NCI-H1694 treated with DMSO at 0.1 percent for 48 hours (cell line): ENCODE measurements at places on chromosomes 4 and X.

GRCh38 chr4:85005865-85006377 is 39.4 kb upstream of the WDFY3 start:
- DNase-seq, result no peak

- DNase-seq, result no peak
Observed at GRCh38 chr4:15501941-15502340, 32.3 kb downstream of the CC2D2A start.

- no peak for DNase-seq
Observed at GRCh38 chr4:38210396-38211114, 250.4 kb downstream of the PTTG2 start.

GRCh38 chrX:118221270-118221669 is 104.7 kb upstream of the KLHL13 start:
- DNase-seq, result no peak

DNA sequence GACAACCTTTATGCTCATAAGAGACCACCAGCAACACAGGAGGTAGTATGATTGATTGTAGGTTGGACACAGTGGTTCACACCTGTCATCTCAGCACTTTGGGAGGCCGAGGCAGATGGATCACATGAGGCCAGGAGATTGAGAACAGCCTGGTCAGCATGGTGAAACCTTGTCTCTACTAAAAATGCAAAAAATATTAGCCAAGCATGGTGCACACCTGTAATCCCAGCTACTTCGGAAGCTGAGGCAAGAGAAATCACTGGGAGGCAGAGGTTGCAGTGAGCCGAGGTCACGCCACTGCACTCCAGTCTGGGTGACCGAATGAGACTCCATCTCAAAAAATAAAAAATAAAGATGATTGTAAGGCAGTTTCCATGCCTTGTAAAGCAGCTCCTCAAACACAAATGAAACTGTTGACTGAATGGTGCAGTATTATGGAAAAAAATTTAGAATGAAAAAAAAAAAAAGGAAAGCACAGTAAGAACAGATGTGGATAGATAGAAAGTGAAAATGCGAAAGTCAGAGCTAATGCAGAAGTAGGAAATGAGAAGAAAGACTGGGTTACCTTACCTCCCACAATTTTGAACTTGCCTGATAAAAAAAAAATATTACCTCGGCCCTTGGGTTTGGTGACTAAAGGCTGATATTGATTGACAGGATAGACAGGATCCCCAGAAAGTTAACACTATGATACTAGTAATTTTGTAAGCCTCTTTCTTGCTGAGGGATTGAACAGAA is 249.2 kb upstream of the TRAM1L1 start:
- no peak for DNase-seq

- no peak for DNase-seq
Observed at GRCh38 chr4:53514509-53514908, 76.8 kb downstream of the LNX1 start.

DNA sequence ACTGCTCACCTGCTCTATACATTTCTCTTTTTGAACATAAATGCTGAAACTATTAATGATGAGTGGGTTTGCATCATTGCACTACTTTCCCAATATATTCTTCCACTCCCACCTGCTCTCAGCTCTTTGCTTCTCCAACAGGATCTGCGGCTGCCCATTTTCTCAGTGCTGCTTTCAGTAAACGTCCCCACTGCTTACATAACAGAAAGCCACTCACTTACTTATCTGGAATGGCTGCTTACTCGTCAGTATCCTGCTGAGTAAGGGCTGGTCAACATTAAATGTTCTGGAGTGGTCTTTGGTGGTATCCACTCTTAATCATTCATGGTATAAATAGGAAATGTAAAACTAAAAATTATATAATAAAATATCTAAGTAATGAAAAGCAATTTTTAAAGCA is 112.8 kb upstream of the HPF1 start:
- DNase-seq, result no peak

GRCh38 chrX:1273896-1274295 is 5.3 kb downstream of the CSF2RA start:
- DNase-seq, result no peak

DNA sequence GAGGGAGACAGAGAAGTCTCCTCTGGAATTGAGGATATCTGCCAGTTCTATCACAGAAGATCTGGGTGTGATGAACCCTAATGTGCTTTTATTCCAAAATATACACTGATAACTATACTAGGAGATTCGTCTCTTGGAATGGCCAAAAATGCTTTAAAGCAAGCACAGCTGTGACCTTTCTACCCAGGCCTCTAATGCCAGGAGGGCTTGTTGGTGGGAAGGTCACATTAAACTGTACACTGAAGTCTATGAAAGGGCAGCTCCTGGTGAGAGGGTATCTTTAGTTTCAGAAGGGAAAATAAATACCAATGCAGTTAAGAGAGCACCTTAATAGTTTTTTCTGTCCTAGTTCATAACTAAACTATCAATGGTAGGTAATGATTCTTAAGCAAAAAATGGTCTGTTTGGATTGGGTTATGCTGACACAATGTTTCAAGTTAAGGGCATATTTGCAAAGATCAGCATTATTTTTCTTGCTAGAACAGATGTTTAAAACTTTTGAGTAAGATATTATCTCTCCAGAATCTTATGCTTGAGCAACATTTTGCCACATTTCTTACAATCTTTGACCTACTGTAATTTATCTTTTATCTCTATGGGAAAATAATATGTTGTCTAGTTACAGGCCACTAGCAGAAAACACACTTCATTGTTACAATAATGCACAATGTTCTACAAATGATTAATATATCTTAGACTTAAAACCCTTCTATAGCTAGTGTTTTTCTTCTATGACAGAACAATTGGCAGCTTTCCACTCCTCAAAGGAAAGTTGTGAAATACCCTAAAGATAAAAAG is 59.6 kb downstream of the SEC24D start:
- no peak for DNase-seq

DNA sequence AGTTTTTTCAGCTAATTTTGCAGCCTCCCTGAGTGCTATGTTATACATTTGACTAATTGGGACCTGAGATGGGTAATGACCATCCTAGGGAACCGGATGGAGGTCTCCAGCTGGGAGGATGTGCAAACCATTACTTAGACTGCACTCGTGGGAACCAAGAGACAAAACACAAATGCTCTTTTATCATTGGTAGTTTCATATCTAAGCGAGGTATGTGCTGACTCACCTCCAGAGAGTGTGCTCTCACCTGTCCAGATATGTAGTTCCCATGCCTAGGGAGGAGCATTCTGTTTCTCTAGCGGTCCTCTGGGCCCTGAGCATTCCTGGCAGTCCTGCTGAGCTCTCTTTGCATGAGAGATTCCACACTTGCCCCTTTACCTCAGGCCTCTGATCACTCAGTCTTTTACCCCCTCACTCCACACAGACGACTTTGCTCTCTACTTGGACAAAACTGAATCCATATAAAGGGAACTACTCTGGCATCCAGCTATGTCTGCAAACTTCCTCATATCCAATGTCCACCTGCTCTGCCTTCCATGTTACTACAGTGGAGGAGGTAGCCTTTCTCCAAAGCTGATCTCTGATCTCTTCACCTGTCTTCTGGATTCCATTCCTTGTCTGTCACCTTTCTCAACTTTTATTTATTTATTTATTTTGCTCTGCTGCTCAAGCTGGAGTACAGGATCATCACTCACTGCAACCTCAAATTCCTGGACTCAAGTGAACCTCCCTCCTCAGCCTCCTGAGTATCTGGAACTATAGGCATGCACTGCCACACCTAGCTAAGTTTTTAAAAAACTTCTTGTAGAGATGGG is 88.4 kb downstream of the LRP2BP start:
- no peak for DNase-seq

- peak; percentile 55 for DNase-seq
Observed at GRCh38 chr4:183635321-183635720, 23.7 kb downstream of the RWDD4 start.

DNA sequence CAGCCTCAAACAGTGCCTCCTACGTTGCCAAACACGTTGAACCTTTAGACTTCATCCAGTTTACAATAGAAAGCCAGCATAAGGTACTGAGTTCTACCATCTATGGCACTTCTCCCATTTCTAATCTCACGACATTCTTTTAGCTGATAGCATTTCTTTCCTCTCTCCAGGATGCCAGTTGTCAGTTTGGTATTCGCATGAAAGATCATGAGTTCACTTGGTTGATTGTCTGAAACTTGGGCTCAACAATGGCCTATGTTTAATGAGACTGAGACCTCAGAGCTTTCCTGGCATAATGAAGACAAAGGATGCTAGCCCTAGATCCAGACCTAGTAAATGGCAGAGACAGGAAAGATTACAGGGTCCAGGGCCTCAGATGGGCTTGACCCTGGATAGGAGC is 69.2 kb upstream of the SPRY1 start:
- DNase-seq, result no peak

GRCh38 chr4:21722157-21722839 is 226.3 kb downstream of the KCNIP4 start:
- DNase-seq, result no peak

DNA sequence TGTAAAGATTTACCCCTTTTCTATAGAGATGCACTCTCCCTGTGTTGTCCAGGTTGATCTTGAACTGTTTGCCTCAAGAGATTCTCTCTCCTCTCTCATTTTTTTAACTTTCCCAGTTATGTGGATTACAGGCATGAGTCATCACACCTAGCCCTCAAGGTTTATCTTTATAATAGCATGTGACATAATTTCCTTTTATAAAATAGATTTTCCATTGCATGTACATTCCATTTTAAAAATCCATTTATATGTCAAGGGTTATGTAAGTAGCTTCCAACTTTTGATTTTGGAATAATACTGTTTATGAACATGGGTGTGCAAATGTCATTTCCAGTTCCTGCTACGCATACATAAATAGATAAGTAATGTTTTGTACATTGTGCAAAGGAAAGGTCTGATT is 20.6 kb downstream of the ZNF721 start:
- no peak for DNase-seq

DNA sequence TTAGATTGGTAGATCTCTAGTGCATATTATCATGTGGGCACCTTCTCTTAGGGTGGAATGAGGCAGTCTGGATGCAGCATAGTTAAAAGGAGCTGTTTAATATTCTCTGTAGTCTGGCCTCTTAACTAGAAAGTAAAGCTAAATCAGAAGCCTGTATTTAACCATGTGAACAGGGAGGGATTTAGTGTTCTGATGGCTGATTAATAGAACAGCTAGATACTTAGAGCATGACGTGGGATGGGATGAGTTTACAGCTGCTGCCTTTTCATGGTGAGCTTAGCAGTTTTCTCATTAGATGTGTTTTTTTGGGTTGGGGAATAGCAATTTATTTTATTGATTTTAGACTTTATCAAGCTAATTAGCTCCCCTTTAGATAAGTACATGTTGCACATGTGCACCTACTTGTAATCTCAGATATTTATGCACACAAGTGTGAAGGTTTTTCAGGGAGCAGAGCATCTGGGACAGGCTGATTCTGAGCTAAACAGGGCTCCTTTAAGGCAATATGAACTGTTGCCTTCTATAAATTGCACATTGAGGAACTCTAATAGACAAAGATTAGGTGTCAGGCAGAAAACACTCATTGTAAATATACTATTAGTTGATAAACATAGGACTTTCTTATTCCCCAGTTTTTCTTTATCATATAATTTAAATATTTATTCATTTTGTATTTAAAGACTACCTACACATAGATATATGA is 34.1 kb downstream of the YIPF6 start:
- DNase-seq, result no peak

DNA sequence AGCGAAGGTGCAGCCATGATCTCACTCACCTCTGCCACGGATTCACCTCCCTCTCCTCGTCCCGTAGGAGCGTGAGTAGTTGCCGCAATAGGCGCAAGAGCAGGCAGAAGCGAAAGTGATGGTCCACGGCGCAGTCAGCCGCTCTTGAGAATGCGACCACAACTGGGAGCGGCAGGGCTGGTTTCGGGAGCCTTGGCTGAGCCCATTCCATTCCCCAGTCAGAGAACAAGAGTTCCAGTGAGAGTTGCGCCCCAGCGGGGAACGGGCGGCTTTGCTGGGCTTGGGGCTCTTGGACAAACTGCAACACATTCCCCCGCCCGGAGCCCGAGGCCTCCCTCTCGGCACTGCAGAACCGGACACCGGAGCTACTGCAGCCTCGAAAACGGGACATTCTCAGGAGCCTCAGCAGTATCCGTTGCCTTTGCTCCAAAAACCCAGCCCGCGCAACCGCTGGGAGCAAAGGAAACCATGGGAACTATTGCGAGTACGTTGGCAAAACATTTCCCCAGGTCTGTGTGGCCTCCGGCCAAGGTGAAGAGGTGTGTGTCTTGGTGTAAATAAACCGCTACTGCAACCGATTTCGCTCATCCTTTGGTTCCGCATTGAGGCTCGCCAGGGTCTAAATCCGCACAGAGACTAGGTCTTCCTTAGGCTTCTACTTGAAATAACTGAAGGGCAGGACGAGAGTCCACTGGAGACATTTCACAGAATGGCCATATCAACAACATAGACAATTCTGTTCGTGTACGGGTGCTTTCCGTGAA is 5.7 kb upstream of the ZBTB33 start:
- peak; percentile 60 for DNase-seq

GRCh38 chrX:43998374-43998773 is 25.2 kb upstream of the NDP start:
- no peak for DNase-seq

GRCh38 chr4:148795156-148795864 is 353.1 kb upstream of the NR3C2 start:
- no peak for DNase-seq

GRCh38 chr4:156362581-156362980 is 408.9 kb upstream of the CTSO start:
- no peak for DNase-seq

GRCh38 chrX:700936-701335 is 70.3 kb downstream of the SHOX start:
- DNase-seq, result no peak
